ENCODE measurements at places on chromosomes 12 and 14.

- no peak for DNase-seq
Measured at GRCh38 chr14:24964591-24964990, 85.4 kb downstream of the STXBP6 start.

- no peak for DNase-seq
Measured at GRCh38 chr14:96906434-96906833, 109.3 kb downstream of the VRK1 start.

- DNase-seq = no peak
Measured at GRCh38 chr12:116352315-116352835, 74.9 kb upstream of the MED13L start.

- DNase-seq = no peak
Measured at GRCh38 chr12:108320507-108321293, 18.4 kb downstream of the CMKLR1 start.

- DNase-seq = peak; percentile 27
Measured at GRCh38 chr12:68865399-68866164, 57.6 kb downstream of the MDM2 start.

DNA sequence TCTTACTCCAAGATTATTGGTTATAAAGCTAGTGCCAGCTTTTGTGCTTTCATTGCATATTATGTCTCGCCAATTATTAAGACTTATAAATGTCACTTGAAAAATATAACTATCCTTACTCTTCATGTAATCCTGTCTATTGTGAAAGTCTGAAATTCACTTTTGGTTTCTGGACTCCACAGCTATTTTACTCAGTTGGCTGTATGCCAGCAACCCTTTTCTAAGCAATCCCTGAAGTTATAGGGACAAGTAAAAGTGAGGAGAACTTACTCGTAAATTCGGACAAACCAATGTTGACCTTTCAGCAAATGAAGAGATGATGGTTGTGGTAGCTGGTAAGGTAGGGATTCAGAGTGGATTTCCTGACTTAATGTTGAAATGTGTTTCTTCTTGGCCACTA lies 196.3 kb downstream of the NPAS3 start:
- DNase-seq = no peak

- no peak for DNase-seq
Measured at GRCh38 chr14:84131924-84132323, 1398.0 kb upstream of the FLRT2 start.

DNA sequence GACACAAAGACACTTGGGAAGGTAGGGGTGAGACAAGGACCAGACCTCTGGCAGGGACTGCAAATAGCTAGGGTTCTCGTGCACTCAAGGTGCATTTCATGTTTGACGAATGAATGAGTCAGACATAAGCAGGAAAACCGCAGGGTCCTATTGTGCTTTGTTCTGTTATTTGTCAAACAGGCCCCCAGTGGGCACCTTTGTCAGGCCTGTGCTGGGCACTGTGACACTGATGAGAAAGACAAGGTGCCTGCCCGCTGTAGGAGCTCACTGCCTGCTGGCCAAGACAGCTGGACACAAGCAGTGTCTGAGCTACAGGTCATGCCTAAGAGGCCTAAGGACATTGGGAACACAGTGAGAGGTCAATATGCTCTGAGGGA lies 2.3 kb downstream of the OTUB2 start:
- DNase-seq = peak; percentile 16

- DNase-seq = no peak
Measured at GRCh38 chr14:64400829-64401459, 12.8 kb downstream of the MTHFD1 start.

DNA sequence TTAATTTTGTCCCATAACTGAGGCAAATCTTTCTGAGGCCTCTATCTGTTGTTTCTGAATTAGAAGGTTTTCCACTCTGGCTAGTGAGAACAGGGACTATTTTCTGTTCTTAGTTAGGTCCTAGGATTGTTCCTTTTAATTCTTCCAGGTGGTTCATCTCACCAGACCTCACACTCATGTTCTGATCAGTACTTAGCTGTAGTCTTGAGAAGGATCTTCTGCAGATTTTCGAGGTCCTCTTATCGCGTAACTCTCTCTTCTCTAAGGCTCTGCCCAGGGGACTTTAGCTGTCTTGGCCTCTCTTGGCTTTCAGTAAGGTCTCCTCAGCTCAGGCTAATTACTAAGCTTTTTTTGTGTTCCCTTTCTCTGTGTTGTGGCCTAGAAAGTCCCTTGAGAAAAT lies 201.1 kb downstream of the ETNK1 start:
- DNase-seq = no peak

DNA sequence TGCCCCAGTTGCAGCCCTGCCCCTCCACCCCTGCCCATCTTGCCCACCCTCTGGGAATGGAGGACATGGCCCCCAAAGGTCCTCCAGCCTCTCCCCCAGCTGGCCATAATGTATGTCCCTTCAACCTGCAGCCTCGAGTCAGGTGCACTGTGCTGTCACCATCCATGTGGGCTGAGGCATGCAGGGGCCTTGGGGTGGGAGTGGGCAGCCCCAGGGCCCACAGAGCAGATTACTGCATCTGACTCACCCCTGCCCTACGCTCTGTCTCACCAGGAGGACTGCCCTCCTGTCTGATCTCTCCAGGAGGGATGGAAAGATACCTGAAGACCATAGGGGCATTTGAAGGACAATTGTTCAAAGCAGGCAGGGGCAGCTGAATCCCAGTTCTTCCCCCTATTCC lies 13.3 kb downstream of the SYNDIG1L start:
- DNase-seq = no peak

DNA sequence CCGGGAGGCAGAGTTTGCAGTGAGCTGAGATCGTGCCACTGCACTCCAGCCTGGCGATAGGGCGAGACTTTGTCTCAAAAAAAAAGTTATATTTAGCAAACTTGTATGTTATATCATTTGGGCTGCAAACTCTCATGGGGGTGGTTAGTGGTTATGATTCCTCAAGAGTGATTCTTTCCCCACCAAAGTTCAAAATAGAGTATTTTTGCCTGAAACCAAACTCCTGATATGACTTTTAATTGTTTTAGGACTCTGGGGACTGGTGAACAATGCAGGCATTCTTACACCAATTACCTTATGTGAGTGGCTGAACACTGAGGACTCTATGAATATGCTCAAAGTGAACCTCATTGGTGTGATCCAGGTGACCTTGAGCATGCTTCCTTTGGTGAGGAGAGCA lies 18.6 kb downstream of the HSD17B6 start:
- DNase-seq = no peak

- no peak for DNase-seq
Measured at GRCh38 chr12:57519796-57520052, 590 bp downstream of the DDIT3 start.

GRCh38 chr14:78254911-78255461 lies 84.8 kb downstream of the NRXN3 start:
- DNase-seq = peak; percentile 84

DNA sequence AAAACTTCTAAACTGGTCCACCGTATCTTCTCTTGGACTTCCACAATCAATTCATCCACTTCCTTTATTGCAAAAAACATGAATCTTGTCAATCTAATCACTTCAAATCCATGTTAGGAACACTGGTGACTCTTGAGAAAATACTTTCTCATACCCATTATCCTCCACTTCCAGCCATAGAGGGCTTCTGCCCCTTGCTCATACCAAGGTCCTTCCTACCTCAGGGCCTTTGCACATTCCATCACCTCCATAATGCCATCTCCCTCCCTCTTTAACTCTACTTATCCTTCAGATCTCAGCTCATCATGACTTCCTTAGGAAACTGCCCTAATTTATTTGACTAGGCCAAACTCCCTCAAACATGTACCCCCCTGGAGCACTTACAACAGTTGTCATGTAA lies 16.6 kb downstream of the STXBP6 start:
- DNase-seq = no peak

- DNase-seq = no peak
Measured at GRCh38 chr14:56821177-56821576, 10.9 kb upstream of the OTX2 start.

DNA sequence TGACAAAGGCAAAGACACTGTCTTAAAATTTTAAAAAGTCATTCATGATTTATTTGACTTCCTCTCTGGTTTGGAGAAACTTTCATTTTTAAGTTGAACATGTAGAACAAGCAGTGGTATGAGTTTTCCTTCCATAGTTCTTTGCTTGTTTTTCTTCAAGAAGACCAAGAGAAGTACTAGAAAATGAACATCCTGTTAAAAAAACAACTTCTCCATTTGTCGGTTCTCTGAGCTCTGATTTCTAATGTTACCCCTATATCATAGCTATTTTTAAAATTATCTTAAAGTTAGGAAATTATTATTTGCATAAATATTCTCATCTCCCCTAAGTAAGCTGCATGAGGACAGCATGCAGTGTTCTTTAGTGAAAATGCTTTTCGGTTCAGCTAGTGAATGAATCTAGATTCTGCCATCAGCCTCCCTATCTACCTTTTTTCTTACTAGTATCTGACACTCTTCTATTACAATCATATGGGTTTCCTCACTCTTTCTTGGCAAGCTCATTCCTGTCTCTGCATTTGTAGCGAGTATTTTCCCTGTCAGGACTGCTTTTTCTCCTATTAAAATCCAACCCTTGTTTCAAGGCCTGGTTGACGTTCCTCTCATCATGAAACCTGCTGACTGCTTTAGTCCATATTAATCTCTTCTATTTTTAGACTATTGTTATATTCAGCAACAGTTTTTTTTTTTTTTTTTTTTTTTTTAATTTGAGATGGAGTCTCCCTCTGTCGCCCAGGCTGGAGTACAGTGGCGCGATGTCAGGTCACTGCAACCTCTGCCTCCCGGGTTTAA lies 15.8 kb downstream of the DIP2B start:
- DNase-seq = no peak

DNA sequence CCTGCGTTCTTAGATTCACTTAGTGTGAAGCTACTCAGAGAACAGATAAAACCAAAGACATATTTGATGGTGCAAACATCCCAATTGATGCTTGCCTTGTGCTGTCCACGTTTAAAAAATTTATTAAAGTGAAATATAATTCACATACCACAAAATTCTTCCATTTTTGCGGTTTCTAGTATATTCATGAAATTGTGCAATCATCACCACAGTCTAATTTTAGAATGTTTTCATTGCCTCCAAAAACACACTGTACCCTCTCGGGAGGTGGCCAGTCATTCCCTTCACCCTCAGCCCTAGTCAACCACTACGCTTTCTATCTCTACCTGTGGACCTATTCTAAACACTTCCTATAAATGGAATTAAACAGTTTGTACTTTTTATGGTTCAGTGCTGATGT lies 1109.2 kb downstream of the FLRT2 start:
- peak; percentile 24 for DNase-seq

DNA sequence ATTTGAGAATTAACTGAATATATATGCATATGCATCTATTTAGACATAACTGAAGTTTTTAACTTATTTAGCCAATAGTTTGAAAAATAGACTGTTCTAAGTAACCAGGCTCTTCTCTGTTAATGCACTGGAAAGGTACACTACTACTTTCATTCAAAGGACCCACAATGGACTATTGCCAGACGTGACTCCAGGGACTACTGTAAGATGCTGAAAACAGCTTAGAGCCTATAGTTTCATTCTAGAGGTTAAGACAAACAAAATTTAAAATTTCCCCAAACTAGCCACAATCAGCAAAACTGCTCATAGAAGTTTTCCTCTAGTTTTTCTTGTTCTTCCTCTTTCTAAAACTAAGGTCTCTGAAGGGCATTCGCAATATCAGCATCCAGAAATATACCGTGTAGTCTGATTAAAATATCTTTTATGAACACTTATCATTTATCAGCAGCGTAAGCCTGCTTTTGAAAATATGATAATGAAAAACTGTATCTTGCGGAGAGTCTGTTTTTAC lies 10.4 kb downstream of the APPL2 start:
- DNase-seq = no peak

GRCh38 chr14:95227279-95227860 lies 70.0 kb upstream of the DICER1 start:
- DNase-seq = peak; percentile 27

GRCh38 chr14:100065942-100066574 lies 836 bp downstream of the EVL start:
- DNase-seq = no peak

GRCh38 chr12:122150127-122150681 lies 23.8 kb downstream of the IL31 start:
- no peak for DNase-seq

- DNase-seq = peak; percentile 64
Measured at GRCh38 chr12:104133866-104134265, 4.1 kb downstream of the NFYB start.

DNA sequence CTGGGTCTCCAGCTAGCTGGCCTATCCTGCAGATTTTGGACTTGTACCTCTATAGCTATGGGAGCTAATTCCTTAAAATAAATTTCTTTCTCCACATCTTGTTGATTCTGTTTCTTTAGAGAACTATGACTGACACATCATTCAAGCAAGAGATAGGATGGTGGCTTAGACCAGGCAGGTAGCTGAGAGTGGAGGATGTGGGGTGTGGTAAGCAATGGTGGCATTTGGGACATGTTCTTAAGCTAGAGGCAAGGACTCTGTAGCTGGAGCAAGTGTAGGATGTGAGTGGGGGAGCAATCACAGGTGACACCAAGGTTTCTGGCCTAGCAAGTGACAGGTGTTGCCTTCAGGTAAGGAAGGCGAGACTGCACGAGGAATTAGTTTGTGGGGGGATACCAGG lies 6.8 kb downstream of the TDRD9 start:
- no peak for DNase-seq

- DNase-seq = peak; percentile 31
Measured at GRCh38 chr14:95319312-95320077, at the start of gene CLMN. TSS of gene CLMN (minus strand) at chr14:95319908. CDS start at chr14:95319792, 116 bp downstream.

- DNase-seq = peak; percentile 70
Measured at GRCh38 chr14:61620130-61620946, 75.0 kb upstream of the HIF1A start.

- DNase-seq = no peak
Measured at GRCh38 chr14:102610968-102611811, 18.7 kb downstream of the RCOR1 start.

DNA sequence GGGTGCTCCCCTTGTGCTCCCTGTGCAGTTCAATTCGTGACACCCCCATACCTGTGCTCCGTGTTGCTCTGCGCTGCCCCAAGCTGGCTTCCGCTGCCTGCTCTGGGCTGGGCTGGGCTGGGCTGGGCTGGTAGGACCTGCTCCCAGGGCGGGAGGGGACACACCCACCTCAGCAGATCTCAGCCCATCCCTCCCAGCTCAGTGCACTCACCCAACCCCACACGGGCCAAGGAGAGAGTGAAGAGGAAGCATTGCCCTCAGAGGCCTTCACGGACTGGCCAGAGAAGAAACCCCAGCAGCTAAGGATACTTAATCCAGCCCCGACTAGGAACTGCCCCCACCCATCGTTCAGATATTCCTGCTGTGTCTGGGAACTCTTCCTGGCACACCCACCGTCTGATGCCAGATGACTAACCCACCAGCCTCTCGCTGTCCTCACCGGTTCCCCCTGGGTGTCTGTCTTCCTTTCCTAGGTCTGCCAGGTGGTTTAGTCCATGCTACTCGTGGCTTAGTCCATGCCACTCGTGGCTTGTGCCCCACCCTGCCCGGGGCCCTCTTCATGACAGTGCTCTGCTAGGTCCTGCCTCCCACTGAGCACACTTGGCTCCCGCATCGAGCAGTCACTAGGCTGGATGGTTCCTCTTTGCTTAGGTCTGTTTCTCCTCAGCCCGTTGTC lies at the start of gene LPAR5:
LPAR5 (minus strand) TSS at position 104 of the 676 bp plus-strand sequence. CDS start 14,711 bp downstream, outside the sequence.
- peak; percentile 23 for DNase-seq

GRCh38 chr12:29054858-29055663 lies 94.0 kb upstream of the FAR2 start:
- no peak for DNase-seq

GRCh38 chr12:57031138-57031725 lies 14.9 kb upstream of the TAC3 start:
- no peak for DNase-seq
